ENCODE measurements at places on chromosomes 2 and 18. TPM values are rescaled to one million over a fixed set of nuclear protein-coding genes. Genes with fewer than 3 reads are reported as not detected.
A peak's percentile ranks its signal among the peaks of the same experiment; 100 is the strongest.

DNA sequence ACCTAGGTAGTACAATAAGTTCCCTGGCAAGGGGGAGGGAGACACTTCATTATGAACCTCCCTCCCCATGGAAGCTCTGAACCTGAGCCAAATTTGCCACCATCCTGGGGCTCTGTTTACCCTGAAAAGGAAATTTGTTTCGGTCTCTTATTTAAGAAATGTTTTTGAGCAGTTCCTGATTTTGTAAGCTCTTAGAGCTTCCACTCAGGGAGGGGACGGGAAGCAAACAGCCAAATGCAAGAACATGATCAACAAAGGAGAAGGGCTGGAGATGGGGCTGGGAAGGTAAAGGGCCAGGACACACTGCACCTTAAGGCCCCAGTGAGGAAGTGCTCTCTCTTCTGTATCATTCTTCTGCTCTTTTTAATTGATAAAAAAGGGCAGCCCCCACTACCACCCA, 117.9 kb downstream of the NRP2 start:
- no peaks in the 10 kb centered on the region for H3K36me3 ChIP-seq
- H3K4me3 ChIP-seq, result no peak overlapping the region
- H3K27ac ChIP-seq, result no peak overlapping the region
- DNase-seq, result no peak
- no peaks in the 10 kb centered on the region for H3K4me1 ChIP-seq
- H3K27me3 ChIP-seq, result no peaks in the 10 kb centered on the region

GRCh38 chr2:192948316-192948715, 753.6 kb upstream of the TMEFF2 start:
- H3K4me1 ChIP-seq, result no peaks in the 10 kb centered on the region
- no peak overlapping the region for H3K27ac ChIP-seq
- H3K27me3 ChIP-seq, result no peaks in the 10 kb centered on the region
- DNase-seq, result no peak
- no peaks in the 10 kb centered on the region for H3K36me3 ChIP-seq

DNA sequence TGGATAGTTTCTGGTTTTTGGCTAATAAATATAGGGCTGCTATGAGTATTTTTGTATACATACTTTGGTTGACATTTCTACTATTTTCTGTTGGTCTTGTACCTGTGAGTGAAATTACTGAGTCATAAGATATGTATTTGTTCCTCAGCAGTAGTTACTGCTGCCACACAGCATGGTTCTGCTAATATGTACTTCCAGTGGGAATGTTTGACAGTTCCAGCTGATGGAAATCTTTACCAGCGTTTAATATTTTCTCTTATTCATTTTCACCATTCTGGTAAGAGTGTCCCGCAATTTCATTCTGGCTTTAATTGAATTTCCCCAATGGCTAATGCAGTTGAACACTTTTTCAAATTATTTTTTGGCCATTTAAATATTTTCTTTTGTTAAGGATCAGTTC, 57.9 kb upstream of the IL1R1 start:
- no peak for DNase-seq
- H3K27ac ChIP-seq, result no peak overlapping the region
- peaks cover 4% of the 10 kb centered on the region for H3K36me3 ChIP-seq

DNA sequence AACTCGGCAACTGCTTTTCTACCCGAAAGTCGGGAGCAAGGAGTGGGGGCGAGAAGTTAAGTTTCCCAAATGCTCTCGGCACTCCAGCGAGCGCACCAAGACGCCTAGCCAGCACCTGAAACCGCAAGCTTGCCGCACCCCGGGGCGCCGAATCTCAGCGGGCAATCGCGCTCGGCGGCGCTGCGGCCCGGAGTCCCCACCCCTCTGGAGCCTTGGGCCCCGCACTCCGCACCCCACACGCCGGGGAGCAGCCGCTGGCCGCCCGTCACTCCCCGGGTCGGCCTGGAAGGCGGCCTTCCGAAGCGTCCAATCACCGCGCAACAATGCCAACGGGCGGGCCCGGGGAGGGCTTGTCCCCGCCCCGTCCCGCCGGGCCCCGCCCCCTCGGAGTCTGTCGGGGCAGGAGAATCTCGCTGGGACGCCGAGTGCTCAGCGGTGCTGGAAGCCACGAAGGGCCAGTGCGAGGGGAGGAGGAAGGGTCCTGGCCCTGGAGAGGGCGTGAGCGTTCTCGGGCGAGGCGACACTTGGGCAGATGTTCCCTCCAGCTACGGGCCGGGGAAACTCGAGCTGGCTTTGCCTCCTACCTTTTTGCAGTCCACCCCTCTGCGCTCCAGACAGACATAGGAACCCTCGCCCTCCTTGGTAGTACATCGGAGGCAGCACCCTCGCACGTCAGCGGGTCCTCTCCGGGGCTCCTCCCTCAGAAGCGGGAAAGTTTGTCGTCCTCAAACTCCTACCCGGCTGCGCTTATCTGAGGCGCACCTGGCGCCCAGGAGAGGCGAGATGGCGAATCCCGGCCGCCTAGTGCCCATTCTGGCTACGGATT, 1.1 kb upstream of the ZBTB7C start:
- no peaks in the 10 kb centered on the region for H3K36me3 ChIP-seq
- DNase-seq, result peak; percentile 88

Gene ABCB11
- not detected for total RNA-seq

- peak overlapping the region; percentile 63 for H3K27ac ChIP-seq
- H3K4me1 ChIP-seq, result peaks cover 54% of the 10 kb centered on the region
- no peaks in the 10 kb centered on the region for H3K27me3 ChIP-seq
- no peak for DNase-seq
- H3K4me3 ChIP-seq, result peak overlapping the region; percentile 67
Measured at GRCh38 chr2:25339211-25339674, 2.5 kb downstream of the DNMT3A start.

DNA sequence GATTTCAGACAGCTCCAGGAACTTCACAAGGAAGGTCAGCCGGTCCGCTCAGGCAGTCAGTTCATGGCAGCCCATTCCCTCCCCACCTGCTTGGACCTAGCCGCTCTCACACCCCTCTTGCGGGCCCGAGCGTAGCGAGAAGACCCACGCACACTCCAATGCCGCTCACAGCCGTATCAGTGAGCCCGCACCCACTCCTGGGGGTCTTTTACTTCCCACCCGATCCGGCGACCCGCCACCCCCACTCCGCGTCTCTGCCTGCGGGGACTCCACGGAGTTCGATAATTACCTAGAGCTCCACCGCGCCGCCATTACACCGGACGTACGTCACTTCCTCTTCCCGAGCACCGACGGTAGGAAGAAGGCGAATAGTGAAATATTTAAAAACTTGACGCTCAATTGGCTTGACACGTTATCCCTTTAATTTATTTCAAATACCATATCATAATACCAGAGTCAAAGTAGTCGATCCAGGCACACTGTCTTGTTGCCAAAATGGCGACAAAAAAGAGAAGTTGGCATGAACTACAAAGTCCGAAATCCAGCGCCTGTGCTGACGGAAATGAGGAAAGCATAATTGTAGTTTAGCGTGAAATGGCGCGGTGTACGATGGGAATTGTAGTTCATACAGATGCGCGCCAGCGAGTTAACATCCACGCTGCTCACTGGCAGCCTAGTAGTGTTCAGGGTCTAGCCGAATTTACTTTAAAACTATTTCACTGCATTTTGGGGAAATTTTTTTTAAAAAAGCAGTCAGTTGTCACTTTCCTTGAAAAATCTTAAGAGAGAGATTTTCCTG, at the start of gene CWC22:
Gene CWC22 (minus strand): TSS at position 517 of the 799 bp plus-strand sequence. CDS start 13,956 bp downstream, outside the sequence.
- H3K4me3 ChIP-seq, result peak within 1 kb of the TSS; percentile 92
- peak within 1 kb of the TSS; percentile 99 for H3K27ac ChIP-seq
- peaks cover 38% of the 10 kb centered on the region for H3K4me1 ChIP-seq
- DNase-seq, result peak; percentile 91

DNA sequence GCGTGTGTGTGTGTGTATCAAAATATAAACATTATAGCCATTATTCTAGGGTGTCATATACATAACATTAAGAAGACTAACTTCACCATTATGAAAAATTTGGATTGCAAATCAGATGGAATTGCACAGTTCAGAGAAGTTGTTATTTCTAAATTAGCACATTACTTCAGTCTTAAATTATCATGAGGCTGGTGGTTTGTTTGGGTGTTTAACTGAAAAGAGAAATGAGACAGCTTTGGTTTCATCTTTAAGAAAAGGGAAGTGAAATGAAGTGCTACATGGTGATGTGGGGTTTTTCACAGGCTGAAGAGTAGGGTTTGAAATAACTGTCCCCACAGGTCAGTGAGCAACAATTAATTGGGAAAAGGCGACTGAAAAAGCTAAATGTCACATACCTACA, 161.2 kb upstream of the XIRP2 start:
- no peak for DNase-seq
- H3K4me3 ChIP-seq, result no peak overlapping the region
- H3K27me3 ChIP-seq, result peaks cover 2% of the 10 kb centered on the region
- H3K27ac ChIP-seq, result no peak overlapping the region
- no peaks in the 10 kb centered on the region for H3K36me3 ChIP-seq

Gene RMDN2
- total RNA-seq, result 2.5 TPM

Gene COLEC12
- total RNA-seq, result not detected

DNA sequence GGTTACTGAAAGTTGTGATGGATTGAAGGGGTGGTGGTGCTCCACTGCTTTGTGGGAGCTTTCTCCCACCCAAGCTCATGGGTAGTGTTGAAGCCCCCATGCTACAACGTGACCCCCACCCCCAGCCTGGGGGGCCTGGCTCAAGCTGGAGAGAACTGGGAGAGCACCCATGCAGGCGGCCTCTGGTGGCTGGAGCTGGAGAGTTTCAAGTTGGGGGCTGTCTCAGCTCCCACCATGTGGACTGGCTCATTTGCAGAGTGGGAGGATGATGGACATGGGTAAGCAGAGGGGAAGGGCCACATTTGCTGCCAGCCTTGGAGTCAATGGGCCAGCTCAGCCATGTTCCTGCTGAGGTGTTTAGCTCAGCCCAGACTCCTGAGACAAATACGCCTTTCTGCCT, 62.8 kb downstream of the INPP4A start:
- no peaks in the 10 kb centered on the region for H3K27me3 ChIP-seq
- H3K4me1 ChIP-seq, result peaks cover 96% of the 10 kb centered on the region
- DNase-seq, result no peak
- H3K27ac ChIP-seq, result peak overlapping the region; percentile 45
- H3K4me3 ChIP-seq, result no peak overlapping the region

- H3K27ac ChIP-seq, result no peak overlapping the region
- H3K4me3 ChIP-seq, result no peak overlapping the region
- no peaks in the 10 kb centered on the region for H3K36me3 ChIP-seq
- DNase-seq, result no peak
- H3K27me3 ChIP-seq, result peaks cover 9% of the 10 kb centered on the region
- H3K4me1 ChIP-seq, result no peaks in the 10 kb centered on the region
Measured at GRCh38 chr2:234731236-234731635, 220.6 kb upstream of the SH3BP4 start.

Gene FSHR
- not detected for total RNA-seq

GRCh38 chr18:27175245-27175644, 9.9 kb downstream of the CHST9 start:
- no peaks in the 10 kb centered on the region for H3K4me1 ChIP-seq
- no peak for DNase-seq
- no peak overlapping the region for H3K4me3 ChIP-seq
- H3K27ac ChIP-seq, result no peak overlapping the region

Gene PDE1A
- not detected for total RNA-seq

DNA sequence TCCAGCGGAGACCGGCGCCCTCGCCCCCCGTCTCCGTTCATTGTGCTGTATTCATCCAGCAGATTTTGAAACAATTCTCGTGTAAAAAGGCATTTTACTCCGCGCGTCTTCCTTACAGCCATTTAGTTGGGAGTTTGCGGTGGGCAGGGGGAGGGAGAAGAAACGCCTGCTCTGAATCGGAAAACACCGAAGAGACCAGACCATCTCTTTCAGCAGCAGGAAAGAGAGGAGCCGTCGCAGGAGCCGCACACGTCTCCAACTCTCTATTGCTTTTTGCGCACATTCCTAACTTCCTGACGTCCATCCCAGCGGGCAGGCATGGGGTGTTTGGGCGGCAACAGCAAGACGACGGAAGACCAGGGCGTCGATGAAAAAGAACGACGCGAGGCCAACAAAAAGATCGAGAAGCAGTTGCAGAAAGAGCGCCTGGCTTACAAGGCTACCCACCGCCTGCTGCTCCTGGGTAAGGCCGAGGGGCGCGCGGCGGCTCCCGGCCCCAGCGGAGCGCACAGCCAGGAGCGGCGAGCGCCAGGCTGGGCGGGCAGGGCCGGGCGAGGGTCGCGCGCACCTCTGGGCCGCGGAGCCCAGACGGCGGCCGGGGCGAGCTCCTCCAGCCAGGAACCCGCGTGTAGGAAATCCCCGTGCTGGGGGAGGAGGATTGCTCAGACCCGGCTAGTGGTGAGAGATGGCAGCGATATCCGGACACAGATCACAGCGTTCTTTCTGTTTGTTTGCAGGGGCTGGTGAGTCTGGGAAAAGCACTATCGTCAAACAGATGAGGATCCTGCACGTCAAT, 63.2 kb downstream of the GNAL start:
- peaks cover 44% of the 10 kb centered on the region for H3K27me3 ChIP-seq
- no peak overlapping the region for H3K27ac ChIP-seq
- peak; percentile 41 for DNase-seq
- H3K4me1 ChIP-seq, result peaks cover 10% of the 10 kb centered on the region

Gene ERFE
- total RNA-seq, result 0.07 TPM

- H3K4me3 ChIP-seq, result no peak overlapping the region
- no peaks in the 10 kb centered on the region for H3K27me3 ChIP-seq
- DNase-seq, result no peak
Measured at GRCh38 chr18:26960911-26961310, 95.4 kb upstream of the AQP4 start.

Gene UGT1A4
- total RNA-seq, result not detected

Gene CREG2
- total RNA-seq, result not detected

DNA sequence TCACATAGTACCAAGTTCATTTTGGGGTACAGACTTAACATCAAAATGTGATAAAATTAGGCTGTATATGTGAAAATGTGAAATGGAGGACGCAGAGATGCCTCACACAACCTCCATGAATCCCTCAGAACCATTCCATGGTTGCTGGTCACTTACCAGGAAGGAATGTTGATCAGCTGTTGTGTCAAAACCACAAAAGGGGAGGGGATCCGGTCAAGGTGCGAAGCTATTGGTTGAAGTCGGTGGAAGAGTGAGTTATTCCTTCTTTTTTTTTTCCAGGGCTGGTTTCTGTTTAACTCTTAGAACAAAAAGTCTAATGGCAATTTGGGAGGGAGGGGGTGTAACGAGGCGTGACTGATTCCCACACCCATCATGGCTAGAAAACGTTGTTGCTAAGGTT, 32.3 kb upstream of the REG3A start:
- H3K27ac ChIP-seq, result no peak overlapping the region
- no peaks in the 10 kb centered on the region for H3K36me3 ChIP-seq
- H3K4me3 ChIP-seq, result no peak overlapping the region
- H3K4me1 ChIP-seq, result no peaks in the 10 kb centered on the region
- no peak for DNase-seq
- no peaks in the 10 kb centered on the region for H3K27me3 ChIP-seq
